ENCODE measurements at places on chromosomes 12 and 14.

GRCh38 chr14:99066378-99066777 lies 205.6 kb downstream of the BCL11B start:
- DNase-seq, result no peak

DNA sequence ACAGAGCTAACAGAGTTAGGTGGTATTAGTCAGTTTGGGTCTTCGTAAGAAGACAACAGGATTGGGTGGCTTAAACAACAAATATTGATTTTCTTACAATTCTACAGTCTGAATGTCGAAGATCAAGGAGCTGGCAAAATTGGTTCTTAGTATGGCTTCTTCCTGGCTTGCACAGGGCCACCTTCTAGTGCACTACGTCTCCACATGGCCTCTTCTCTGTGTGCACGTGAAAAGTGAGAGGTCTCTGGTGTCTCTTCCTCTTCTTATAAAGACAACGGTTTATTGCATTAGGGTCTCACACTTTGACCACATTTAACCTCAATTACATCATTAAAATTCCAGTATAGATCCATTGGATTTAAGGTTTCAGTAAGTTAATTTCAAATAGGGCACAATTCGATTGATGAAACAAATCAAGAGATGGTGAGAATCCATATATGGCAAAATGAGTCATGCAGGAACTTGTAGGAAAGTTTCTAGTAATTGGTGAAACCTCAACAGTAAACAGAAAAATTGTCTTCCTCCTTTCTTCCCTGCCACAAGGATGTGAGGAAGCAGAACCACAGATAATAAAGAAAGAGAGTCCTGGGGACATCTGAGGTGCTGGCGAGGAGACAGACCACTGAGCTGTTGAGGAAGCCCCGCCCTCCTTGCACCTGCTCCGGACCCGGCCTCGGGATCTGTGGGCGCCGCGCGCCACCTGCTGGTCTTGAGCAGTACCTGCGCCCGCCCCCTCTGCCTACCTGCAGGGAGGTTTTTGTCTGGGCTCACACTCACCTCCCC lies 846.7 kb downstream of the TMEM121 start:
- DNase-seq, result peak; percentile 89

DNA sequence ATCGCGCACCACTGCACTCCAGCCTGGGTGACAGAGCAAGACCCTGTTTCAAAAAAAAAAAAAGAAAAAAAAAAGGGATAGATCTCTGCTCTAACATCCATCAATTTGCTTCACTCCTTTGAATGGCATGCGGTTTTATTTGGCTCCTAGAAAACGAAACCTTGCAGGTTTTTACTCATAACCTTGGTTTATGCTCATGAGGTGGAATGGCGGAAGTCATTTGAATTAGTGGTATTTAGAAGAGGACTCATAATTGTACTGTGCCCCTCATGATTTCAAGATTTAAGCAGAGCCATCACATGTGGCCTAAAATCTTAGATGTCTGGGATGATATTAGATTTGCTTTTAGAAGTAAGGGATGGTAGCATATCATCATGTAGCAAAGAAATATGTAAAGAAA lies 29.4 kb downstream of the RBMS2 start:
- DNase-seq, result no peak

DNA sequence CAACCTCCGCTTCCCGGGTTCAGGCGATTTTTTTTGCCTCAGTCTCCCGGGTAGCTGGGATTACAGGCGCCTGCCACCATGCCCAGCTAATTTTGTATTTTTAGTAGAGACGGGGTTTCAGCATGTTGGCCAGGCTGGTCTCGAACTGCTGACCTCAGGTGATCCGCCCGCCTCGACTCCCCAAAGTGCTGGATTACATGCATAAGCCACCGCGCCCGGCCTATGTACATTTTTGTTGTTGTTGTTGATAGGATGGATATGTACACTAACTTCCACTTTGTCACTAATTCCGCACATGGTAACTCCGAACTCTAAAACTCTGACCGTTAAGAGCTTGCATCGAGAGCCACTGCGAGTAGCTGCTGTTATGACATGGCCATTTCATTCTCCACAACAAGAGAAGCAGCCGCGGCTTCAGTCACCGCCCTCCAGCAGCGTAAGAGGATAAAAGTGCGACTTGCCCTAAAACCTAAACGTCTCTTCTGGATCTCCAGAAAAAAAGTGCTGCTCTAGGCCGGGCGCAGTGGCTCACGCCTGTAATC lies 742 bp upstream of the MARS1 start:
- DNase-seq, result no peak

DNA sequence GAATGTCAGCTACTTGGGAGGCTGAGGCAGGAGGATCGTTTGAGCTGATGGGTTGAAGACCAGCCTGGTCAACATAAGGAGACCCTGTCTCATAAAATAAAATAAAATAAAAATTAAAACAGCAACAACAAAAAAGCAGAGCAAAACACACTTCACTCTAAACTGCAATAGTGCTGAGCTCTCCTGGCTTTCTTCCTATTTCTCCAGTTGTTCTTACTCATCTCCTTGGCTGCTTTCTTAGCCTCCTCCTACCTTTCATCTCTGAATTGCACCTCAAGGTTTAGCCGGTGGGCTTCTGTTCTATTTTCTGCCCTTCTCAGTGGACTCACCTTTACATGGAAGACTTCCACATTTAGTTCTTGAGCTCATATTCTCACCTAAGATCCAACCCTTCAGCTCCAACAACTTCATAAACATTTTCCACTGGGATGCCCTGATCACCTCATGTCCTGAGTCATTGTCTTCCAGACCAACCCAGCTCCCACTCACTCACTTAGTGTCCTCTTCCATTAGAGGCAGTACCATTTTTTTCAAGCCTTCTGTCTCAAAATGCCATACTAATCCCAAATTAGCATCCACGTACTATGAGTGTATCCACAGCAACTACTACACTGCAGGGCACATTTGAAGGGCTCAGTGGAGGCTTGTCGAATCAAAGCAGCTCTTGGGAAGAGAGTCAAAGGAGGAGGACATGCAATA lies 41.2 kb upstream of the TMED10 start:
- DNase-seq, result no peak

DNA sequence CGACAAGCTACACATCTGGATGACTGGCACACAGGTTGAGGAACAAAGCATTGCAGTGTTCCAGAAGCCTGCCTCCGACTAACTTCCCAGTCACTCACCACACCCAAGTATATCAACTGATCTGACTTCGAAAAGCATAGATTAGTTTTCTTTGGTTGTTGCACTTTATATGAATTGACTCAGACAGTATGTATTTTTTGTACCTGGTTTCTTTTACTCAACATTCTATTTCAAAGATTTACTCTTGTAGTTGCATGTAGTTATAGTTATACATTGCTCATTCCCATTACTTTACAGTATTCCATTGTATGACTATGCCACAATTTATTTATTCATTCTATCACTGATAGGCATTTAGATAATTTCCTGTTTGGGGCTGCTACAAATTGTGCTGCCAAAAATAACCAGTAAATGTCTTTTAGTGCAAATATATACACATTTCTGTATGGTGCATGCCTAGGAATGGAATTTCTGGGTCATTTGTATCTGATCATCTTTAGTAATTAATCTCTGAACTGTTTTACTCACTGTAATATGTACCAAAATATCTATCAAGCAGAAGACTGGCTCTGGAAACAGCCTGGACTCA lies 17.8 kb downstream of the PLCZ1 start:
- DNase-seq, result no peak

DNA sequence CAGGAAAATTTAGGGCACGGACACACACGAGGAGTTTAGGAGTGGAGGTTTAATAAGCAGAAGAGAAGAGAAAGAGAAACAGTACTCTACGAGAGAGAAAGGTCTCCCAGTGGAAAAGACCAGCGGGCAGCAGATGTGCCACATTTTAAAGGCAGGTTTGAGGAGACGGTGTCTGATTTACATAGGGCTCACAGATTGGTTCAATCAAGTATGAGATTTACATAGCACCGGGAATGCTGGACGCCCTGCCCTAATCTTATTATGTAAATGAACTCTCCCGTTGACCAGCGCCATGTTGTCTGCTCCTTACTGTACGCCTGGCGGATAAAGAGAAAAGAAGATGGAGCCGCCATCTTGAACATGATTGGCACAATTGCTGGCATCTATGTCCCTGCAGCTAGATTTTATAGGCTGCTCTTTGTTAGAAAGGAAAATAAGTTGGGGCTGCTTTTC lies 17.9 kb downstream of the NFKBIA start:
- DNase-seq, result no peak

- DNase-seq, result no peak
Measured at GRCh38 chr12:2287589-2287988, 234.8 kb downstream of the CACNA1C start.

GRCh38 chr14:50528000-50528399 lies 4.4 kb downstream of the MAP4K5 start:
- no peak for DNase-seq

DNA sequence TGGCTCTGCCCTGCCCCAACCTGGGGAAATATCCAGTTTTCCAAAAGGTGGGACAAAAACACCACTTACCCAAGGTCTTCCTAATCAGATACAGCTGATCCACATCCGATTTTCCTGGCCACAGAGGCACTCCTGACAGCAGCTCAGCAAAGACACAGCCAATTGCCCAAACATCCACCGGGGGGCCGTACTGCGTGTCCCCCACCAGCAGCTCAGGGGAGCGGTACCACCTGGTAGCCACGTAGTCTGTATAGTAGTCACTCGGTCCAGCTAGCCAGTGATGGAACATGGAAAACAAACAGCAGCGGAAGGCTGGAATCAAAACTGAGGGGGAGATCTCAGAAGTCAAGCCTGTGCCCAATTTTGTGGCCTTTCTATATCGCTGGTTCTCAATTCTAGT lies 28.8 kb downstream of the DMAC2L start:
- no peak for DNase-seq

DNA sequence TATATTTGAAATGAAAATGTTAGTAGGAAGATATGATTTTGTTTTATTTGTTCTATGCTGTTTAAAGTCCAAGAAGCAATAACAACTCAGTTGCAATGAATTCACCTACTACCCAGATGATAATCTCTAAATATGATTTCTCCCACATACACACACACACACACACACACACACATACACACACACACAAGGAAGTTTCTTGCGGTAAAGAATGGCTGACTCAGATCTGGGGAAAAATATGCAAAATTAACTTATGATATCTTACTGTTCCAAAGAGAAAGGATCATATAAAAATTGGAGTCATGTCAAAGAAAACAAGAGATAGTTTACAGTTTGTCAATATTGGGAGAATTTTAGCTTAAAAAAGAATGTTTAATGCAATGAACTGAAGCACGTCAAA lies 456.7 kb downstream of the SLC16A7 start:
- no peak for DNase-seq

DNA sequence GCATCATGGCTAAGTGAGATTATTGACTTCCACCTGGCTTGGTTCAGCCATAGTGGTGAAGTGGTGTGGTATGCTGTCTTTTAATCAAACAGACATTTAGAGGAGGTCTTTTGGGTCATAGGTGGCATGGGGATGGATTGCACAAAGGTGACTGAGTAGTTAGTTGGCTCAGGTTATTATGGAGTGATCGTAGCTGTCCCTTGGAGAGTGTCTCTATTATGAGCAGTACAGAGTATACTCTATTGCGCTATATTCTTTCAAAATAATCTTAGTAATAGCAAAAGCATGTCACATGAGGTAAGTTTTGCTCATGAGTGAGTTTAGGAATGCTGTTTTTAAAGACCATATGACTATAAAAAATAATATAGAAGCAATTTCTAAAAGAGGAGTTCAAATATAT lies 60.4 kb downstream of the RASSF8 start:
- DNase-seq, result no peak

GRCh38 chr14:95467232-95467631 lies 49.2 kb downstream of the SYNE3 start:
- DNase-seq, result no peak

GRCh38 chr12:64600164-64600561 lies 10.1 kb upstream of the RASSF3 start:
- no peak for DNase-seq

- DNase-seq, result no peak
Measured at GRCh38 chr14:94113490-94113889, 3.0 kb downstream of the IFI27 start.

DNA sequence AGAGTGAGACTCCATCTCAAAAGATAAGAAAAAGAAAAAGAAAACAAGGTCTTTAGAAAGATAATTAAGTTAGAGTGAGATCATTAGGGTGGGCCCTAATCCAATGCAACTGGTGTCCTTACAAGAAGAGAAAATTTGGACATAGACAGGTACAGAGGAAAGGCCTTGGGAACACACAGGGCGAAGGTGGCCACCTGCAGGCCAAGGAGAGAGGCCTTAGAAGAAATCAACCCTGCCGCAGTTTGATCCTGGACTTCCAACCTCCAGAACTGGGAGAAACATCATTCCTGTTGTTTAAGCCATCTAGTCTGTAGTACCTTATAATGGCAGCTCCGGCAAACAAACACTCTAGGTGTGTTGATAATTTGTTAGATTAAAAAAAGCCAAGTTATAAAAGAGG lies 491.9 kb downstream of the MED13L start:
- no peak for DNase-seq

DNA sequence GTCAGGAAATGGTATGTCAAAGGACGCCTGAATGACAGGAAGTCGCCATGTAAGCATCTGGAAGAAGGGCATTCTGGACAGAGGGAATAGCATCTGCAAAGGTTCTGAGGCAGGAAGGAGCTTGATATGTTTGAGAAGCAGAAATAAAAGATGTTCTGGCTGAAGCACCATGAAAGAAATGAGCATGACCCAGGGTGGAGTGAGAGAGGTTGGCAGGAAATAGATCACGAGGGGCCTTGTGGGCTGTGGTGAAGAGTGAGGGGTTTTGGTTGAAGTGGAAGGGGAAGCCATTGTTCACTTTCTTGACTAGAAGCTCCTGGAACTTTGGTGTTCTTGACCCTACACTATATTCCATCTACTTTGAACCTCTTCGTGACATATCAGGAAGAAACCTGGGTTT lies 99.4 kb upstream of the PARP11 start:
- no peak for DNase-seq
